ENCODE measurements at places on chromosomes 2 and 18.

DNA sequence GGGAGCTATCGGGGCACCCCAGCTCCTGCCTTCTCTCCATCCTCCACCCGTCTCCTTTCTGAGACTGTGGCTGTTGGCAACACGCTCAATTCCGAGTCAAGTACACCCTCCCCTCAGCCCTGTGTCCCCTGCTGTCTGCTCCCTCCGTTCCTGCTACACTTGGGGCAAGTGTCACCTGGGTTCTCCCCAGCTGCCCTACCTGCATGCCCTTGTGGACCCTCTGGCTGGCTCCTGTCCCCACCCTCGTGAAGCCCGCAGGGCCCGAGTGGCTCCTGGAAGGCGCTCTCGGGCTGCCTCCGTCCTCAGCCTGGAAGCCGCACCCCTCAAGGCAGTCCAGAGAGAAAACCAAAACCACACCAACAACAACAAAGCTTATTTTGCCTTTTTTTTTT, 33.9 kb downstream of the PDIA6 start:
- no peak for DNase-seq

GRCh38 chr18:76480913-76481312, 14.1 kb downstream of the ZNF516 start:
- no peak for DNase-seq

GRCh38 chr2:234099266-234099665, 48.8 kb downstream of the SPP2 start:
- DNase-seq, result no peak

DNA sequence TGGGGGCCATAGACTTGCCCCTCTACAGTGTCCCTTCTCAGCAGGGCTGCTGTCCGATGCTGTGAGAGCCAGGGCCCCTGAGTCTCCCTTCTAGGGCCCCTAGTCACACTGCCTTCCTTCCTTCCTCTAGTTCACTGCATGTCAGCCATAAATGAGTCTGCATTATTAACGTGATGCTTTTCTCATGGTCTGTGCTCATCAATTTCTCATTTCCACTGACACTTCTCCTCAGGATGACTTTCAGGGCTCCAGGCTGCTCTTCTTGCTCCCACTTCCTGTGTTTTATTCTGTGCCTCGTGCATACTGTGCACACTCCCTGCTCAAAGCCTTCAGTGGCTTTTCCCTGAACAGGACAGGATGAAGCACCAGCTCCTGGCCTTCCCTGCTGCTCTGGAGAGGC, 146.5 kb downstream of the FAM210A start:
- DNase-seq, result no peak

- DNase-seq, result no peak
Observed at GRCh38 chr18:78480262-78481054, 499.2 kb upstream of the SALL3 start.

DNA sequence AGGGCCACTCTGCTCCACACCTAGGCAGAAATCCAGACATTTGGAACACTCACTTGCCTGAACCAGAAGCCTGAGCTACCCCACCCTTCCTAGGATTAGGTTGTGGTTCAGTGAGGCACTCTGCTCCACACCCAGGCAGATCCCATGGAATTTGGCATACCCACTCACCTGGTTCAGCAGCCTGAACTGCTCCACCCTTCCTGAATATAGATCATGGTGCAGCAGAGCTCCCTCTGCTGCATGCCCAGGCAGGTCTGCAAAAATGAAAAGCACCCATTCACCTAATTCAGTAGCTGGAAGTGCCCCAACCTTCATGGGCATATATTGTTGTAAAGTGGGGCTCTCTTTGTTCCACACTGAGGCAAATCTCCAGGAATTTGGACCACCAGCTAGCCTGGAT, 185.1 kb upstream of the CNTNAP5 start:
- DNase-seq, result no peak

DNA sequence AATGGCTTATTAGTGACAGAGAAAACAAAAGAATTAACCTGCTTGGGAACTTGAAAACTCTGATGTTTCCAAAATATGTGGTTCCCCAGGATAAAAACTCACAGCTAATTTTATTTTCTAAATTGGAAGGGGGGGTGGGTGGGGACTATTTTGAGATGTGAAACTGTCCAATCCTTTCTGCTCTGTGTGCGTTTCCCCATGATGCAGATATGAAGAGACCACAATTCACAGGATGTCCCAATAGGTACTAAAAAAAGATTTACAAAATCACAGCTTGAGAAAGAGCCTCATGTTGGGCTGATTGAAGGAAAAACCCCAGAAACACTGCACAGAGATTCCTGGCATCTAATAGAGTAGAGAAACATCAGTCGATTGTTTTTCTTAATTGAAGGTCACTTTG, 273.2 kb downstream of the ARHGAP15 start:
- no peak for DNase-seq

GRCh38 chr2:9648821-9649220, 18.0 kb upstream of the YWHAQ start:
- DNase-seq, result no peak

DNA sequence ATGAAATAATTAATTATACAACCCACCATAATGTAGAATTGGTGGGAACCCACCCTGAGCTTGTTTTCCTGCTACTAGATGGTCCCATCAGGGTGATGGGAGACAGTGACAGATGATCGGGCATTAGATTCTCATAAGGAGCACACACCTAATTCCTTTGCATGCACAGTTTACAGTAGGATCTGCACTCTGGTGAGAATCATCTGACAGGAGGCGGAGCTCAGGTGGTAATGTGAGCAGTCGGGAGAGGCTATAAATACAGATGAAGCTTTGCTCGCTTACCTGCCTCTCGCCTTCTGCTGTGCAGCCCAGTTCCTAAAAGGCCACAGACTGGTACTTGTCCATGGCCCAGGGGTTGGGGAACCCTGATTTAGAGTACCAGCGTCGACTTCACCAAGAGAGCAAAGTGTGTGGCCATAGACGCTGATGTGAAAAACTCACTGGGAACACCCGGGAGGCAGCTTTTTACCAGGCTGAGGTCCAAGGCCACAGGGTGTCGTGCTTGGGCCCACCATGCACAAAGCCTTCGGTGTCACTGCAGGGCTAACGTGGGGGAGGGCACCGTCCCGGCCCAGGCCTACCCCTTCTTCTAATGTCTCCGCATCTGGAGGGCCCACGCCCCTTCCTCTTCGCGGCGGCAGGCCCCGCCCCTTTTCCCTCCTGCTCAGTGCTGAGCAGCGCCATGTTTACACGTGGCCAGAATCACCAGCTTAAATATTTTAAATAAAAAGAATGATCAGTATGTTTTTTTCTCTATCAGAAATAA, 296.8 kb upstream of the HDAC4 start:
- no peak for DNase-seq

DNA sequence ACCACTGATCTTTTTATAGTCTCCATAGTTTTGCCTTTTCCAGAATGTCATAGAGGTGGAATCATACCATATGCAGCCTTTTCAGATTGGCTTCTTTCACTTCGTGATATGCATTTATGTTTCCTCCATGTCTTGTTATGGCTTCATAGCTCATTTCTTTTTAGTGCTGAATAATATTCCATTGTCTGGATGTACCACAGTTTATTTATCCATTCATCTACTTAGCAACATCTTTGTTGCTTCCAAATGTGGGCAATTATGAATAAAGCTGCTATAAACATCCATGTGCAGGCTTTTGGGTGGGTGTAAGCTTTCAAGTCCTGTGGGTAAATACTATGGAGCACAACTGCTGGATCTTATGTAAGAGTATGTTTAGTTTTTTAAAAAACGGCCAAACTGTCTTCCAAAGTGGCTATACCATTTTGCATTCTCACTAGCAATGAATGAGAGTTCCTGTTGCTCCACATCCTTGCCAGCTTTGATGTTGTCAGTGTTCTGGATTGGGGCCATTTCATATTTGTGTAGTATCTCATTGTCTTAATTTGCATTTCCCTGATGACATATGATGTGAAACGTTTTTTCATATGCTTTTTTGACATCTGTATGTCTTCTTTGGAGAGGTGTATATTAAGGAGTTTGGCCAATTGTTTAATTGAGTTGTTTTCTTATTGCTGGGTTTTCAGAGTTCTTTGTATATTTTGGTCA, 20.6 kb downstream of the STPG4 start:
- peak; percentile 23 for DNase-seq

DNA sequence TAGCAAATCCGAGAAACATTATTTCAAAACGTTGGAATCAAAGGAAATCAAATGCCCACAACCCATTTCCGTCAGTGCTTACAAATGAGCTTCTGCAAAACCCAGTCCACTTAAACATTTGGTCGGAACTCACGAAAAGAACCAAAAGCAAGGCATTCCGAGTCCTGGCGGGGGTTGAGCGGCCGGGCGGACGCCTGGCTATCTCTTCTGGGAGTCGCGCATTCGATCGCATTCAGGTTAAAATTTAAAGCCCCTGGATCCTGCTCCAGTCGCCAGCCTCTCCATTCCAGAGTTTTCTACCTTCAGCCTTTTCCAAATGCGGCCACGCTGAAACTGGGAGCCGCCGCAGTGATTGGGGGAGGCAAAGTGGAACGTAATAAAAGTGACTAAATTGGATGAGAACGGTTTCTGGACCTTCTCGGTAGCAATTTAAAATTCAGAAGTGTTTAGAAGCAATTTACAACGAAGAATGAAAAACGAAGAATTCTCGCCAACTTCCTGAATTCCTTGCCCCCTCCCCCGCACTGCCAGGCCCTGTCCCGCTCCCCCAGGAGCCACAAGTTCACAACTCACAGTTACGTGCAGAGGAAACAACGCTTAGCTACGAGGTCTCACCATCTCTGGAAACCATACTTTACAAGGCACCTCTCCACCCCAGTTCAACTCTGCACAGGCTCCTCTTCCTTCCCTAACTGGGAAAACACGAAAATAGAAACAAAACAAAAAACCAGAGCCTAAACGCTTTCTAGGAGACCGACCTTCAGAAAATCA, 1.7 kb upstream of the GATA6 start:
- peak; percentile 33 for DNase-seq

DNA sequence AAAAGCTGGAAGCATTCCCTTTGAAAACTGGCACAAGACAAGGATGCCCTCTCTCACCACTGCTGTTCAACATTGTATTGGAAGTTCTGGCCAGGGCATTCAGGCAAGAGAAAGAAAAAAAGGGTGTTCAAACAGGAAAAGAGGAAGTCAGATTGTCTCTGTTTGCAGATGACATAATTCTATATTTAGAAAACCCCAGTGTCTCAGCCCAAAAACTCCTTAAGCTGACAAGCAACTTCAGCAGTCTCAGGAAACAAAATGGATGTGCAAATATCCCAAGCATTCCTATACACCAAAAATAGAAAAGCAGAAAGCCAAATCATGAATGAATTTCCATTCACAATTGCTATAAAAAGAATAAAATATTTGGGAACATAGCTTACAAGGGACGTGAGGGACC, 11.1 kb downstream of the SLC8A1 start:
- DNase-seq, result no peak

GRCh38 chr2:236972491-236973342, 113.0 kb upstream of the COPS8 start:
- DNase-seq, result peak; percentile 82

- DNase-seq, result no peak
Observed at GRCh38 chr2:238239543-238239862, 335 bp downstream of the HES6 start.

GRCh38 chr18:75070625-75071483, 138.1 kb downstream of the PTGR3 start:
- DNase-seq, result peak; percentile 71

DNA sequence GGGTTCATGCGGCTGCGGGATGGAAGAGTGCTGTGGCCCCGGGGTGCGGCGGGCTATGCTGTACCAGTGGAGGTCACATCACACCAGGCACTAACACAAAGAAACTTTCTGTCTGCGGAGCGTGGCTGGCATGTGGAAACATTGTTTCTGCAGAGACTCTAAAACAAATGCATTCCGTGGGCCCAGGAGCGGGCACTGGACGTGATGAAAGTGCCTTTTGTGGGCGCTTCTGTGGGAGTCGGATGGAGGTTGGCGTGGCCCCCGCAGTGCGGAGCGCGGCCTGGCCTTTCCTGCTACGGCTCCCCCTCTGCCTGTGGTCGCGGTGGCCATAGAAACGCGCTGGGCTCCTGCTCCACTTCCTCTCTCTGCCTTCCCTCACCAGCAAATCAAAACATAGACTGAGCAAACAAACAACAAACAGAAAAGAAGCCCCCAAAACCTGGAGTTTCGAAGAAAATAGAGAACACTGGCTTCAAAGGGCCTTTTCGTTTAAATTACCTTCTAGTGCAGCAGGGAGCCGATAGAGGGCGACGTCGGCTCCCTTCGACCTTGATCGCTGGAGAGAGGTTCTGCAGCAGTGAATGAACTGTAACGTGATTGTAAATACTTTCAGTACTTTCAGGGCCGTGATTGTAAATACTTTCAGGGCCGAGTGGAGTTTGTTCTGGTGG, 51.4 kb downstream of the KIF5C start:
- peak; percentile 39 for DNase-seq

- DNase-seq, result no peak
Observed at GRCh38 chr18:58391231-58391825, 237.6 kb downstream of the ALPK2 start.

DNA sequence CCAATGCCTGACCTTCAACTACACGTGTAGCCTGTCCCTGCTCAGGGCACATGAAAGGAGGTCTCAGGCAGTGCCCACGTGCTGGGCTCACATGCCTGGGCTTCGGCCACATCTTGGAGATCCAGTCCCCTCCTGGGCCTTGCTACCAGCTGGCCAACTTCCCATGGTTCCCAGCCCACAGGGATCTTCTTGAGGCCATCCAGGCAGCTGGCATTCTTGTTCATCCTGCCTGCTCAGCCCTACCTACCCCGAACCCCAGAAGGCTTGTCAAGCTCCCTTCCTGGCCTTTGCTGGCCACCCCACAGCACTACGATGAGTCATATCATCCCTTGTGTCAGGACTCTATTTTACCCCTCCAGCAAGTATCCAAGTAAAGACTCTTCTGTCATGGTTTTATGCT, 97.1 kb downstream of the ZBTB7C start:
- no peak for DNase-seq

- DNase-seq, result no peak
Observed at GRCh38 chr2:214740867-214741395, 68.6 kb downstream of the BARD1 start.

DNA sequence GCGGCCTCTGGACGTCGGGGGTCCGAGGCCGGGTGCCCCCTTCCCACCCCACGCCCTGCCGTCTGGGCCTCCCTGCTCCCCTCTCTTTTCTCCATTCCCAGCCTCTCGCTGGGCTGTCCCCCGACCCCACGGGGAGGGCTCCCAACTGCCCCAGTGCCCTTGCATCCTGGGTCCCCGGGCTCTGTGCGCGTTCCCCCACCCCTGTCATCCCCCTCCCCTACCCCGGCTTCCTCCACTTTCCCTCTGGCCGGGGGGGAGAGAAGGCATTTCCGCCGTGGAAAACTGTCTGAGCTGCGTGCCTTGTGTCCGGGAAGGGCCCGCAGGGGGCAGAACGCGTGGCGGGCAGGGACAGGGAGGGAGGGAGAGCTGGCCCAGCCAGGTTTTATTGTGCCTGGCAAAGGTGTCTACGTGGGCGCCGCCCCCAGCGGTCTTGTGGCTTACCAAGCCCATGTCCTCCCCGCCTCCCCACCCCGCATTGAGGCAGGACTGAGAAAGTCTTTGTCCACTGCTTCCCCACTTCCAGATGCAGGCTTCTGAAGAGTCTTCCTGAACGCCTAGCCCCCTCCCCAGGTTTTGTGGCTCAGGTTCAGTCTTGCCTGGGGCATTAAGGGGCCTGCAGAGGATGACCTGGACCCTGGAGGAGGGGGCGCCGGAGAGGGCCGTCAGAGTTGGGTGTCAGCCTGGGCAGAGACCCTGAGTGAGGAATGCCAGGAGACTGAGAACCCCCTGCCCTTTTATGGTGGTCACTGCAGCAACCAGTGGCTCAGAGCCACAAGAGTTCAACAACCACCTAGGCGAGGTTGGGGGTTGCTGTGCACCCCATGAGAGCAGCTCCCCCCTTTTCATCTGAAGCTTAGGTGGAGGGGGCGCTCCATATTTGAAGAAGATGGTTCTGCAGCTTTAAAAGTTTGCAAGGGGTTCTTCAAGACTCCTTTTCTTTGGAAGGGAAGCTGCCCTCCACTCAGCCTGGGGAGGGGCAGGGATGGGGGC, 1.3 kb downstream of the ITM2C start:
- DNase-seq, result peak; percentile 60

Measured in foreskin fibroblast (primary cell).